Activated CD4-positive, alpha-beta T cell treated with anti-CD3 and anti-CD28 coated beads, Interleukin-2, Interleukin-4, amounts not matched to agents 100 ng/mL and 50 ng/mL, durations not matched to agents 16 hours and 8 hours (primary cell): ENCODE measurements at places on chromosomes 4 and X.

DNA sequence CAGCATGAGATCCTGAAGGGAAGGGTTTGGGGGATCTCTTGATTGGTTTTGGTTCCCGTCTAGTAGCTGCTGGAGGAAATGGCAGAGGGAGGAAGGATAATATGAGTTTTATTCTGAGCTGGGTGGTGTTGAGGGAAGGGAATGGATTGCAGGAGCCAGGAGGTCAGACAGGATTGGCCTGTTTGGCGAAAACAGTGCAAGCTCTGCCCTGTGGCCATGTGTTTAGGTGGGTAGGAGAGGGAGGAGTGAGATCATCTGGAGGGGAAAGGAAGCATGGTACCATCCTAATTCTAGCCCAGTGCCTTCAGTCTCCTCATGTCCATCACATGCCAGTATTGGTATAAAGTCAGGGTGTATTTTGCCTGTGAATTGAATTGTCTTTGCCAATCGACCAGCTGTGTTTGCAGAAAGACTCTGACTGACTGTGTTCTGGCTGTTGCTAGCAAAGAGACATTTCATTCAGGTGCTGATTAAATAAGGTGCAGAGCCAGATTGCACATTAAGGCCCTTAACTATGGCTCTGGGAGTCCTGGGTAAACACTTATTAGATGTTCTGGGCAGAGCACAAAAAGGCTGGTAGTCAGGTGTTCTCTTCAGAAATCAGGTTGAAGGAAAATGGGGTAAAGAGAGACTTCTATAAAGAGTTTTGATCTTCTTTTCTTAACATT is 10.0 kb downstream of the TMEM164 start:
- DNase-seq, result no peak

- peak; percentile 66 for DNase-seq
Measured at GRCh38 chrX:129931411-129932015, 25.5 kb downstream of the UTP14A start.

DNA sequence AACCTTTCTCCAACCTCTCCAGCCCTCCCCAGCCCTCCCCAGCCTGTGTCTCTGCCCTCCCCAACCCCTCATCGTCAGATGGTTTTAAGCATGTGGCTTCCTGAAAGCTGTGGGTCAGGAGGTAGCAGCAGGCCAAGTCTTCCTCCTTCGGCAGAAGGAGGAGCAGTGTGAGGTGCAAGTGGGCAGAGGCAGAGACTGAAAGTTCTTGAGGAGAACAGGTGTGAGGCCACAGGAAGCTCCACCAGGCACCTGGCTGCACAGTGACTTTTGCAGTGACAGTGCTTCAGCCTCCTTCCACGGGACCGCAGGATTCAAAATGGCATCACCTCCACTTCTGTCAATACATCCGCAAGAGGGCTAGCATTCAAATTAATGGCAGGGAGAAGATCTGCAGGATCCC is 203.9 kb upstream of the LEF1 start:
- DNase-seq, result no peak

GRCh38 chr4:115950806-115951205 is 837.4 kb upstream of the NDST4 start:
- DNase-seq, result no peak

- DNase-seq, result no peak
Measured at GRCh38 chrX:153161952-153162351, 17.1 kb upstream of the MAGEA1 start.

GRCh38 chr4:175657571-175657970 is 154.5 kb downstream of the GPM6A start:
- DNase-seq, result no peak
